ENCODE measurements at places on chromosomes 5 and 9. TPM values are rescaled to one million over a fixed set of nuclear protein-coding genes. Genes with fewer than 3 reads are reported as not detected.

DNA sequence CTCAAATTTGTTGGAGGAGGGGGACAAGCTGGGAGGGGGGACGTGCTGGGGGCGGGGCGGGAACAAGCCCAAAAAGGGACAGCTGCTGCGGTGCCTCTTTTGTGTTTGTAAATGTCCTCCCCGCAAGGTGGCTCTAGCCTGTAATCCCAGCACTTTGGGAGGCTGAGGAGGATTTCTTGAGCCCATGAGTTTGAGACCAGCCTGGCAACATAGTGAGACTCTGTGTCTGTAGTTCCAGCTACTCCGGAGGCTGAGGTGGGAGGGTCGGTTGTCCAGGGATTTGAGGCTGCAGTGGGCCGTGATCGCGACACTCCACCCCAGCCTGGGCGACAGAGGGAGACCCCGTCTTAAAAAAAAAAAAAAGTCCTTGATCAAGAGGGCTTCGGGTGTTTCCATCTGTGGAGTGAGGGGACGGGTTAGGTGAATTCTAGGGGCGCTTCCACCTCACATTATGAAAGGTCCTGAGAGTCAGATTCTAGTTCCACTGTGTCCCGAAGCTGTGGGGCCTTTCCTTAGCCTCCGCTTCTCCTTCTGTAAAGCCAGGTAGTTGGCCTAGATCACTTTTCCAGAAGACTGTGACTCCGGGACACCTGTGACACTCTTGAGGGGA is 779 bp upstream of the CTNNA1 start:
- H3K4me1 ChIP-seq, result peaks cover 35% of the 10 kb centered on the region
- H3K36me3 ChIP-seq, result peaks cover 8% of the 10 kb centered on the region
- peak; percentile 34 for DNase-seq
- peak overlapping the region; percentile 98 for H3K27ac ChIP-seq
- H3K4me3 ChIP-seq, result peak overlapping the region; percentile 48

PTGR1 gene
- total RNA-seq, result 37.7 TPM

- no peak for DNase-seq
- H3K4me3 ChIP-seq, result no peak overlapping the region
- H3K27me3 ChIP-seq, result no peaks in the 10 kb centered on the region
- no peaks in the 10 kb centered on the region for H3K36me3 ChIP-seq
- H3K4me1 ChIP-seq, result no peaks in the 10 kb centered on the region
These were observed 144.1 kb downstream of the MAT2B start for GRCh38 chr5:163649514-163649913.

DNA sequence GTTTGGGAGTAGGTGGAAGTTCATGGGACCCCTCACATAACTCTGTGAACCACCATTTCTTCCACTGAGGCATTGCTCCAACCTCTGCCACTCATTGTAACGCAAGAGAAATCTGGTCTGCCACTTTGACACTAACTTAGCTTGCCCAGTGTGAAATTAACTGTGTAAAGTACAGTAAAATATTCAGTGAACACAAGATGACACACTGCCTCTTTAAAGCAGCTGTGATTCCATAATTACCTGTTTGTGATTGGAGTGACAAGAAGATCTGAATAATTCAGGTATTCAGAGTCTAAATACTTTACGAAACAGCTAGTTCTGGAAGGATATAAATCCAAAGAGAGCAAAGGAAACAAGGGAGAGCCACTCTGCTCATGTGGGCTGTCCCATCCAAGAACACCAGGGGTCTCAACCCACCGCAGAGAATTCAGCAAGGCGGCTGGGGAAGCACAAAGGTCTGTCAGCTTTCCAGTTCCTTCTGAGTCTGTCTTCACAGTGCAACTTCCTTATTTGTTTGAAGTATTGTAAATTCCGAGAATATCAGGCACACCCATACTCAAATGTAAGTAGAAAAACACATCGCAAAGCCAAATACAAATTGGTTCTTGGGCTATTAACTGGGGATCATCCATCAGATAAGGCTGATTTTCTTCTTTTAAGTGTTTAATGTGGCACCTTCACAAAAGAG is 86.9 kb downstream of the GNAQ start:
- no peaks in the 10 kb centered on the region for H3K27me3 ChIP-seq
- peak; percentile 59 for DNase-seq
- H3K27ac ChIP-seq, result peak overlapping the region; percentile 85

DNA sequence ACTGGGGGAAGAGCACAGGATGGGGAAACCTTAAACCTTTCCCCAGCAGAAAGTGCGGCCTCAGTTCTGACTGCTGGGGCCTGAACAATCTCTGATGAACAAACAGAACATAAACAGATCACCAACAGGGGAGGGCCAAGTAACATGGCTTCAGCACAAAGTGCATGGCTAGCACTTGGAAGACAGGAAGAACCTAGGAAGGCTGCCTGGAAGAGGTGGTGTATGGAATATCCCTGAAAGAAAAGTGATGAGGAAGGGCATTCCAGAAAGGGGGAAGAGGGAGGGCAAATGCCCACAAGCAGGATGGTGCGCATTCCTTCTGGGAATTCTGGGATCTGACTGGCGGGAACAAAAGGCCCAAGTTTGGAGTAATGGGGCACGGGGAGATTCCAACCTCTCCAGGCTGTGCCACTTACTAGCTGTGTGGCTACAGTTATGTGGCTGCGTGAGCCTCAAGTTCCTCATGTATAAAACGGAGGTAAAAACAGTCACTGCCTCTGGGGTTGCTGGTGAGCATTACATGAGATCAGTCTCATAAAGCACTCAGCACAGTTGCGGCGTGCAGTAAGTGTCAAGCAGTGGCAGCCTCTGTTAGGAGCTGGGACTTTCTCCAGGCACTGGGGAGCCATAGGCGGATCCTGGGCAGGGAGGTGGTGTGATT is 1.6 kb downstream of the PDGFRB start:
- no peaks in the 10 kb centered on the region for H3K27me3 ChIP-seq
- DNase-seq, result no peak
- peaks cover 12% of the 10 kb centered on the region for H3K4me1 ChIP-seq
- no peaks in the 10 kb centered on the region for H3K36me3 ChIP-seq
- peak overlapping the region; percentile 52 for H3K27ac ChIP-seq

CMYA5 gene
- total RNA-seq, result 1.4 TPM

DNA sequence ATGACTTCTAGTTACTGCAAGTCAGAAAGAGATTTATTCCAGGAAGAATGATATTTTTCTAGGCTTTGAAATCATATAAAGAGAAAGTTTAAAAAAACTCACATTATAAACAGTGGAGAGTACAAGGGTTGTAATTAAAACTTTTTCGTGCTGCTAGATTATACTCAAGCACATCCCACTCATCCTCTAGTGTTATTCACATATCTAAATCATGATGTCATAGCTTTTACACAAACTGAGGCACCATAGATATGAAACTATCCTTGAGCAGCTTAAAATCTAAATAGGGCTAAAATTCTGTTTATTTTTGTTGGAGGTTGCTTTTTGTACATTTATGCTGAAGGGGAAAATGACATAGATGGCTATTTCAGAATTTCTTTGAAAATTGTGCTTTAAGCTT is 30.0 kb downstream of the TENT2 start:
- H3K36me3 ChIP-seq, result peaks cover 16% of the 10 kb centered on the region
- H3K27ac ChIP-seq, result no peak overlapping the region
- DNase-seq, result no peak
- no peaks in the 10 kb centered on the region for H3K4me1 ChIP-seq
- no peaks in the 10 kb centered on the region for H3K27me3 ChIP-seq

WNT8A gene
- not detected for total RNA-seq

DNA sequence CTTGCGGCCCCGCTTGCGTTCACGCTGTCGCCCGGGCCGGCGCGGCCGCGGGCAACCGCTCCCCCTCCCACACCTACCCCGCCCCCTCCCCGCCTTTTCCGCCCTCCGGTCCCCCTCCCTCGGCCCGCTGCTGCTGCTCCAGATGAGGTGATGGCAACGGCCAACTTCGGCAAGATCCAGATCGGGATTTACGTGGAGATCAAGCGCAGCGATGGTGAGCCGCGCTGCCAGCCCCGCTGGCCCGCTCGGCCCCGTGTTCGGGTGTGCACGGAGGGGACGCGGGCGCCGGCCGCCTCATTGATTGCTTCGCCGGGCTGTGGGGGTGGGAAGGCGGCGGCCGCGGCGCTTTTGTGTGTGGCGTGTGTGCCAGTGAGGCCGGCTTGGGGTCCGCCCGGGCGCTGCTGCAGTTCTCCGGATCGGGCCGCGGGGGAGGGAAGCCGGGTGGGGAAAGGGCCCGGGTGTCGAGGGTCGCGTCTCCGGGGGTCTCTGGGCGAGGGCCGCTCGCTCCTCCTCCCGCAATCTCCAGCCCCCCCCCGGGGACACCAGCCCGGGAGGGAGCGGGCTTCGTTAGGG is 403 bp downstream of the KIF2A start:
- H3K36me3 ChIP-seq, result no peaks in the 10 kb centered on the region
- H3K4me3 ChIP-seq, result peak overlapping the region; percentile 98
- DNase-seq, result peak; percentile 63
- peak overlapping the region; percentile 92 for H3K27ac ChIP-seq
- peaks cover 12% of the 10 kb centered on the region for H3K4me1 ChIP-seq

GRCh38 chr9:38047301-38048251 is 21.5 kb downstream of the SHB start:
- no peaks in the 10 kb centered on the region for H3K36me3 ChIP-seq
- H3K27me3 ChIP-seq, result no peaks in the 10 kb centered on the region
- H3K27ac ChIP-seq, result peak overlapping the region; percentile 90
- DNase-seq, result no peak

DNA sequence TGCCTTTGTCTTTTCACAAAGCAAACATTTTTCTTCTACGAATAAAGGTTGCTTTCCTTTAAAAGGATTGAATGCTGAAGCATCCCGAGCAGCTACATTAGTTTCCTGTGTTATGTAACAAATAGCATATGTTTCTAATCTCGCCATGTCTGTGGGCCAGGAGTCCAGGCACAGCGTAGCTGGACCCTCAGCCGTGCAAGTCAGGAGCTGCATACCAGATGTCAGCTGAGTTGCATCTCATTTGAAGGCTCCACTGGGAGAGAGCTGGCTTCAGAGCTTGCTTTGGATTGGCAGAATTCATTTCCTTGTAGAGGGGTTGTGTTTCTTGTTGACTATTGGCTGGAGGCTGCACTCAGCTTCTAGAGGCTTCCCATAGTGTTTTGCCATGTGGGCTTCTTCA is 16.0 kb upstream of the GOLPH3 start:
- H3K4me3 ChIP-seq, result no peak overlapping the region
- no peak overlapping the region for H3K27ac ChIP-seq
- no peak for DNase-seq
- H3K27me3 ChIP-seq, result no peaks in the 10 kb centered on the region

GRCh38 chr9:124033348-124033747 is 21.8 kb downstream of the LHX2 start:
- H3K27me3 ChIP-seq, result peaks cover 9% of the 10 kb centered on the region
- no peaks in the 10 kb centered on the region for H3K36me3 ChIP-seq
- no peak overlapping the region for H3K27ac ChIP-seq
- no peak for DNase-seq

DNA sequence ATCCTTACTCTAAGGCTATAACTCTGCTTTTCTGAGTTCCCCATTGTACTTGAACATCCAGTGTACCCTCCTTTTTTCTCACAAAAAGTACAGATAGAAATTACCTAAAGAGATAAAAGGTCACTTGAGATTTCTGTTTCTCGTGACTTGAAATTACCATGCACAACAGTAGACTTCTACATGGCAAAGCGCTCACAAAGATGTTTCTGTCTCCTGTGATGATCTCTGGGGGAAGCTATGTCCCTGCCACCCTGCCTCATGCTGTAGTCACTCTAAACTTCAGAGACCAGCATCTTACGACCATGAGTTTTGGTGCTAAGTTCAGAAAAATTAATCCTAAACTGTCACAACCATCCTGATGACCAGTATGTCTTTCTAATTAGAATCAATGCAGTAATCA is 36.2 kb downstream of the NFIB start:
- no peaks in the 10 kb centered on the region for H3K27me3 ChIP-seq
- H3K4me1 ChIP-seq, result peaks cover 22% of the 10 kb centered on the region

GKAP1 gene
- total RNA-seq, result 7.0 TPM

GRCh38 chr5:158658446-158659230 is 441.1 kb downstream of the EBF1 start:
- H3K27me3 ChIP-seq, result no peaks in the 10 kb centered on the region
- DNase-seq, result no peak
- no peak overlapping the region for H3K27ac ChIP-seq
- no peak overlapping the region for H3K4me3 ChIP-seq
- no peaks in the 10 kb centered on the region for H3K4me1 ChIP-seq

- H3K36me3 ChIP-seq, result no peaks in the 10 kb centered on the region
- peaks cover 21% of the 10 kb centered on the region for H3K4me1 ChIP-seq
- DNase-seq, result peak; percentile 93
- H3K27ac ChIP-seq, result peak within 1 kb of the TSS; percentile 95
These were observed at the start of gene TICAM2 for GRCh38 chr5:115601701-115602590. Gene TICAM2 (minus strand): TSS chr5:115602479. CDS start chr5:115581256, 21,223 bp downstream.

MED22 gene
- total RNA-seq, result 30.9 TPM

DNA sequence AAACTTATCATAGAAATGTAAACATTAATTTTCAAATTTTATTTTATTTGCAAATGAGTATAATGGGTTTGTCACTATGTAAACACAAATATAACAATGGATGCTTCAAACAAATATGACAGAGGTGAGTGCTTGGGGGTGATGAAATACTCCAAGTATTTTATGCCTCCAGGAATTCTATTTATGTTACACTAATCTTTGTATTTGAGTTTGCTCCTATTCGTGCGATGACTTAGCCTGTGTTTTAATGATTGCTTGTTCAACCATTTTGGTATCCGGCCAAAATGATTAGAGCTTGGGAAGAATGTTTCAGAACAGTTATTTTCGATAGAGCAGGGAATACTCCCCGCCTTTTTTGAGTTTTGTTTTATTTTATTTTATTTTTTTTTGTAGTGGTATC is 5.0 kb downstream of the DMRT2 start:
- H3K27ac ChIP-seq, result no peak overlapping the region
- no peaks in the 10 kb centered on the region for H3K27me3 ChIP-seq
- DNase-seq, result no peak
- H3K4me1 ChIP-seq, result peaks cover 23% of the 10 kb centered on the region
- H3K4me3 ChIP-seq, result no peak overlapping the region
- no peaks in the 10 kb centered on the region for H3K36me3 ChIP-seq

MARVELD2 gene
- total RNA-seq, result 37.2 TPM

- no peak overlapping the region for H3K27ac ChIP-seq
- DNase-seq, result no peak
- H3K36me3 ChIP-seq, result no peaks in the 10 kb centered on the region
- no peaks in the 10 kb centered on the region for H3K27me3 ChIP-seq
- H3K4me1 ChIP-seq, result peaks cover 19% of the 10 kb centered on the region
These were observed 359.2 kb upstream of the ACTBL2 start for GRCh38 chr5:57841676-57842363.

- H3K27ac ChIP-seq, result no peak overlapping the region
- H3K36me3 ChIP-seq, result no peaks in the 10 kb centered on the region
- no peaks in the 10 kb centered on the region for H3K4me1 ChIP-seq
- no peak overlapping the region for H3K4me3 ChIP-seq
- H3K27me3 ChIP-seq, result no peaks in the 10 kb centered on the region
These were observed 50.0 kb upstream of the KLF4 start for GRCh38 chr9:107539427-107540163.

PITX1 gene
- total RNA-seq, result not detected

STK32A gene
- 13.3 TPM for total RNA-seq

- no peak overlapping the region for H3K4me3 ChIP-seq
- H3K4me1 ChIP-seq, result no peaks in the 10 kb centered on the region
- no peaks in the 10 kb centered on the region for H3K27me3 ChIP-seq
- H3K27ac ChIP-seq, result no peak overlapping the region
These were observed 78.1 kb upstream of the PRLR start for GRCh38 chr5:35308421-35308820.

BARHL1 gene
- total RNA-seq, result not detected
